ENCODE measurements at places on chromosomes 11 and 22.

- no peak for DNase-seq
Observed at GRCh38 chr11:17519061-17519885, 24.9 kb downstream of the USH1C start.

- no peak for DNase-seq
Observed at GRCh38 chr11:134664447-134665187, 252.6 kb upstream of the B3GAT1 start.

GRCh38 chr11:31790649-31791048, 20.5 kb downstream of the PAX6 start:
- no peak for DNase-seq

DNA sequence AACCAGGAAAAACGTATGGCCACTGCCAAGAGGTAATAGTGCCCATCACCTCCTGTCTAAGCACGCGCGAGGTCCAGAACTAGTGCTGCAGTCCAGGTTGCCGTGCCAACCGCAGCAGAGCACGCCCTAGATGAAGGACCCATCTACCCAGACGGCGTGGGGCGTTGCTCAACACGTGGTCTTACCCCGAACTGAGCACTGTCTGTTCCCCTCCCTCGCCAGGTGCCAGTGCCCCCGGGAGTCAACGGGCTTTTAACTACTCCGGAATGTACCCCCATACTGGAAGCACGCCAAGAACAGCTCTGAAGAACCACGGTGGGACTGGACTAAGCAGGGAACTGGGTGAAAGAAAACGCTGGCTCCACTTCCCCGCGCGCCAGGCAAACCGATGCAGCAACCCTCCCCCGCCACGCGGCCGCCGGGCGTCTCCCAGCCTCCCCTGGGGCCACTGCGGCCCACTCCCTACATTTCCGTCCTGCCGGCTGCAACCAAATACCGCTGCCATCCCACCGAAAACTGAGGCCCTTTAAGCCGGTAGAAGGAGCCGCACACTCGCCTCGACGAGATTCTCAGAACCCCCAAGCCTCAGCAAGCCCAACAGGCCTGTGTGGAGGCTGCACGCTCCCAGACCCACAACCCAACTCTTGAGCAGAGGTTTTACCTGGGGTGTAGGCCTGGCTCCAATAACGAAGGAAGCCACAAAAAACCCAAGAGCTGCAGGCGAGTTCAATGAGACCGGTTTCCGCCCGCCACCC, at the start of gene HSPA8:
HSPA8 (minus strand) TSS at position 734 of the 755 bp plus-strand sequence. CDS start 812 bp downstream, outside the sequence.
- peak; percentile 39 for DNase-seq

- no peak for DNase-seq
Observed at GRCh38 chr11:124068601-124069110, 27.5 kb upstream of the OR10G7 start.

- DNase-seq: no peak
Observed at GRCh38 chr11:2256293-2256913, 14.0 kb downstream of the ASCL2 start.

GRCh38 chr11:44267006-44267749, 42.8 kb downstream of the ALX4 start:
- no peak for DNase-seq

- no peak for DNase-seq
Observed at GRCh38 chr11:68373815-68374501, 61.6 kb downstream of the LRP5 start.

DNA sequence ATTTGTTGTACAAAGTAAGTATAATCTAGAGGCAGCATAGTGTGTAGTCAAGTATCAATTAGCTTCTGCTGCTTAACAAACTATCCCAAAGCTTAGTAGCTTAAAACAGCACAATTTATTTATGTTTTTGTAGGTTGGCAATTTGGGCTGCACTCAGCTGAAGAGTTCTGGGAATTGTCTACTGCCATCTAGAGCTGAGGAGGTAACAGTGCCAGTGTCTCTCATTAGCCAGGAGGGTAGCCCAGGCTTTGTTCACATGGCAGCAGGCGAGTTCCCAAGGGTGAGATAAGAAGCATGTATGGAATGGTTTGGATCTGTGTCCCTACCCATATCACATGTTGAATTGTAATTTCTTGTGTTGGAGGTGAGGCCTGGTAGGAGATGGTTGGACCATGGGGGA, 45.8 kb upstream of the SLN start:
- no peak for DNase-seq

- no peak for DNase-seq
Observed at GRCh38 chr11:57798905-57799559, 37.4 kb downstream of the CTNND1 start.

DNA sequence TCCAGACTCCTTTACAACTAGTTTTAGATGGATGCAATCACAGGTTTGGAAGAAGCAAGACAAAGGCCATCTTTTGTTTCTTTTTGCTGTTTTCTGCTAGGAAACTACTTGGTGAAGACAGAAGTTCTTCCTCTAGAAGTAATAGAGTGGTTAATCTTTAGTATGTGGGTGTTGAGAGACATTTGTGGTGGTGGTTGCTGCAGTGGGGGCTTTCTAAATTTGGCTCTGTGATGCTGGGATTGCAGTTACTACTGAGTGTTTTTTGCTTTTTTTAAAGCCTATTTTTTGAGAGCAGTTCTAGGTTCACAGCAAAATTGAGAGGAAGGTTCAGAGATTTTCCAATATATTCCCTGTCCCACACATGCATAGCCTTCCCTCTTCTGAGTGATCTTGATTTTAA, 120.0 kb downstream of the AASDHPPT start:
- DNase-seq: no peak

DNA sequence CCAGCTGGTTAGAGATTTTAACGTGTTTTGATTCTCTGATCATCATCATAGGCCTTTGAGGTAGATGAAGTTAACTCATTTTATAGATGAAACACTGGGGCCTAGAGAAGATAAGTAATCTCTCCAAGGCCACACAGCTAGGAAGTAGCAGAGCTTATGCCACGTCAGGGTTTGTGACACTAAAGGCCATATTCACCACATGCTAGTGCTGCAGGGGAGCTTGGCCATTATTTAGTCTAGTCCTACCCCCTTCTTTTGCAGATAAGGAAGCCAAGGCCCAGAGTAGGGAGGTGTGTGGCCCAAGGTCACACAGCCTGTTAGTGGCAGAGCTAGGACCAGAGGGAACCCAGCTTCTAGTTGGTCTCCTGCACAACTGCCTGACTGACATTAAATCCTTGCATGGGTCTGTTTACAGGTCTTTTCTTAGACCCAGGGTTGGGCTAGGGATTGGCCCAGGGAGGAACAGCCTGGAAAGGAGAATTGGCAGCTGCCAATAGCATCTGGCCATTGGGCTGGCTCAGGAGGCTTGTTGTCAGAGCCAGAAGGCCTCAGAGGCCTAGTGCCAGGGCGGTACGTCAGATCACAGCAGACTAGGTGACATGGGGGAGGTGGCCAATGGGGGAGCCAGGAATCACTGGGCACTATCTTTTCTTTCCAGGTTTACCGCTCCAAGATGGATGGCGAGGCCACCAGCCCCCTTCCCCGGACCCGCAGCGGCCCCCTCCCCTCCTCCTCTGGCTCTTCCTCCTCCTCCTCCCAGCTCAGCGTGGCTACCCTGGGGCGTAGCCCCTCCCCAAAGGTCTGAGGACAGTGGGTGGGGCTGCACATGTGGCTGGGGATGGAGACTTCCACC, 36.0 kb downstream of the PHLDB1 start:
- no peak for DNase-seq

- no peak for DNase-seq
Observed at GRCh38 chr11:17238377-17238776, 30.6 kb upstream of the PIK3C2A start.
